Right ventricle myocardium superior (tissue), 1 donor: ENCODE measurements at places on chromosomes 16 and 17.

- DNase-seq: no peak
Measured at GRCh38 chr17:67999291-67999911, 3.1 kb upstream of the C17orf58 start.

DNA sequence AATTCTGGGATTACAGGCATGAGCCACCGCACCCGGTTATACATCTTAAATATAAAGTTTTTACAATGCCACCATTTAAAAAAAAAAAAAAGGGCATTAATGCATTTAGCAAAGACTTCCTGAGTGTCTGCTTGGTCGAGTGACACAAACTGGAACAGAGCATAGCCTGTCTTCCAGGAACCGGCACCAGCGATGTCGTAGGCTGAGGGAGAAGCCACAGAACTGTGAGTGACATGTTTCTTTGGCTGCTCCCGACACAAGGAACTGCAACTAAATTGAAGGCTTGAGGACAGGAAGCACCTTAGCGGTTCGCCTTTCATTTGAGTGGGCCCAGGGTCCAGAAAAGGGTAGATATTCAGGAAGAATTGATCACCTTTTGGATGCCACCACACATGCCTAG lies 717.8 kb downstream of the MAF start:
- DNase-seq: no peak

- DNase-seq: peak; percentile 26
Measured at GRCh38 chr16:85399583-85400284, 213.4 kb upstream of the GSE1 start.

- DNase-seq: no peak
Measured at GRCh38 chr17:78401891-78402290, 23.4 kb downstream of the PGS1 start.

DNA sequence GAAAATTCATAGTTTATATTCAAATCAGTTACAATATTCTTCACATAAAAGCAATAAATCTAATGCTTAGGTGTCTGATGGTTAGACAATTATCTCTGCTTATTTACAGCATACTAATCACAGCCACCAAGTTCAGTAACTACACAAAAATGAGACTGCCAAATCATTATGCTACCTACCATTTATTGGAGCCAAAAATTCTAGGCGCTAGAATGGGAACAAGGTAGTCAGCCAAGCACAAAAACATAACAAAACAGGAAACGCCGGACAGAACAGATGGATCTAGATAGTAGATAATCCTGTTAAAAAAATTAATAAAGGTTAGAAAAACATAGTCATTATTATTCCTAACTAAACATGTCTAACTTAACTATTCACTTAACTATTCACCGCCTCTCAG lies 3.6 kb downstream of the ARL6IP1 start:
- no peak for DNase-seq

DNA sequence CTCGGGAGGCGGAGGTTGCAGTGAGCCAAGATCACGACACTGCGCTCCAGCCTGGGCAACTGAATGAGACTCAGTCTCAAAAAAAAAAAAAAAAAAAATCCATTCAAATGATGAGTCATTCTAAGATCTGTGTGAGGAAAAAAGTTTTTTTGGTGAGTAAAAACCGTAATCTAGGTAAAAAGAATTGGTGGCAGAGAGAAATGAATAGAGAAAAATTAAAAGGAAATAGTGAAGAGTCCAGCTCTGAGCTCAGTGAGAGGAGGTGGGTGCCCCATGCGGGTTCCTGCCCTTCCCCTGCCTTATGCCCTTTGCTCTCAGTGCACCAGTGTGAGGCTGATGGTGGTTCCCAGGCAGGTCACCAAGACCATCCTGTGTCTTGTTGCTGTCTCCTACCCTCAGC lies 20.9 kb downstream of the GAN start:
- DNase-seq: no peak

DNA sequence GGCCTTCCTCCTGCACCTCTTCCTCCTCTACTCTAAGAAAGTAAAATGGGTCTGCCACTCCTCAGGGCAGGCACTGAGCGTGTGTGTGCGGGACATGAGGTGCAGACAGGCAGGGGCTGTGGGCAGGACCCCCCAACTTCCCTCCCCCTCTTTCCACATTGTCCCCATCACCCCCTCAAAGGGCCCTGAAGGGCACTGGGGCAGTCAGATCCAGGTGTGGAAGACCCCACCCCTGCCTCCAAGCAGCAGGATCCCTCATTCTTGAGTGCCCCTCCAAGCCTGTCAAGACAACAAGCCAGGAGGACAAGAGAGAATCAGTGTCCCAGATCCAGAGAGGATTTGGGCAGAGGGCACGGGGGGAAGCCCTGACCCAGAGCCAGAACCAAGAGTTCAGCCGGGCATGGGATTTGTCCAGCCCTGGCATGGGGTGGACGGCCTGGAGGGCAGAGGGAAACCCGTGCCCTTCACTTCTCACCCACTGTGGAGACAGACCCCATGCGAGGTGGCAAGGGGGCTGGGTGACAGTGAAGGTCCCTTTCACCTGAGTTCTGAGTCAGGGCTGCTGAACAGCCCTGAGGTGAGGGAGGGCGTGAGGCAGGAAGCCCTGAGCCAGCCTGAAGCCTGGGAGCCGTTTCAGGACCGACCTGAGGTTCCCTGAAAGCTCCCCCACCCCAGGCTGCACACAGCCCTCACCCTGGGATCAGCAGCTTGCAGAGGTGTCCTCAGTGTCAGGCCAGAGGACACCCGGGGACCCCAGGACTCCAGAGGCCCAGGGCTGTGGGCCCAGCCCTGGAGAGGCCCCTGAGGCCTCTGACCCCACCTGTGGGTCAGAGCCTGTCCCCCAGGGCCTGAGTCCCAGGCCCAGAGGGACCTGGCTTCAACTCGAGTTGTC lies 45.8 kb downstream of the USP22 start:
- DNase-seq: no peak

DNA sequence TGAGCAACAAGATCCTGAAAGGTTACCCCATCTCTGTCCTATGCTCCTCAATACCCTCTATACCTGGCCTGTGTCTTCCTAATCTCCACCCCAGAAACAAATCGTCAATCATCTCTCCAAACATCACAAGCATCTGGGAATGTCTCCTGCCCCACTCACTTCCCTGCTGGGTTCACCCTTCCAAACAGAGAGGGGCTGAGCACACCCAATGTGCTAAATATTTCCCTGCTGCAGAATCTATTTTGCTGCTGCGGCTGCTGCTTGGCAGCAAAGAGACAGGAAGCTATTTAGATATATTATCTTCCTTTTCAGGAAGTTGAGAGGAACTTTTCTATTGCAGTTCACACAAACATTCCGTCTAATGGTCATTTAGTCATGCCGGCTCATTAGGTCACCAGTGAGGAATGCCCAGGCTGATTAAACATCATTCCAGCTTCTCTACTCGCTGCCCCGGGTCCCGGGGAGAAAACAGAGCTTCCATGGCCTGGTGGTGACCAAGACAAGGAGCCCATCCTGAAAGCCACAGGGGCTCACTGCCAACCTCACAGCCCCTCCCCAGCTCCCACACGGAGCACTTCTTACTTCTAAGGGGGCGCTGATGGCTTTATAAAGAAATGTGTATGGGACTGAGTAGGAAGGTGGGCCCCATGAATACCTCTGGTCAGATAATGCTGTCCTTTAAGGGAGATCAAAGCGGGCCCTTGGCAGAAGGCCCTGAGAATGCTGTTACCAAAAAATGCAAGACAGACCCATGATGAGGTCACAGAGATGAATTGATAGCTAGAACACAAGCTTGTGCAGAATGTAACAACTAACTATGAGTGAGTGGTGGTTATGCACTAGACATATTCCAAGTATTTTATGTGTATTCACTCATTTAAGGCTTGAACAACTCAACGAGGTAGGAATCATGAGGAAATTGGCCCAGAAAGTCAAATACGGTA lies 218.3 kb downstream of the SOX9 start:
- no peak for DNase-seq

GRCh38 chr17:77147357-77147801 lies 6.6 kb downstream of the SEC14L1 start:
- no peak for DNase-seq

DNA sequence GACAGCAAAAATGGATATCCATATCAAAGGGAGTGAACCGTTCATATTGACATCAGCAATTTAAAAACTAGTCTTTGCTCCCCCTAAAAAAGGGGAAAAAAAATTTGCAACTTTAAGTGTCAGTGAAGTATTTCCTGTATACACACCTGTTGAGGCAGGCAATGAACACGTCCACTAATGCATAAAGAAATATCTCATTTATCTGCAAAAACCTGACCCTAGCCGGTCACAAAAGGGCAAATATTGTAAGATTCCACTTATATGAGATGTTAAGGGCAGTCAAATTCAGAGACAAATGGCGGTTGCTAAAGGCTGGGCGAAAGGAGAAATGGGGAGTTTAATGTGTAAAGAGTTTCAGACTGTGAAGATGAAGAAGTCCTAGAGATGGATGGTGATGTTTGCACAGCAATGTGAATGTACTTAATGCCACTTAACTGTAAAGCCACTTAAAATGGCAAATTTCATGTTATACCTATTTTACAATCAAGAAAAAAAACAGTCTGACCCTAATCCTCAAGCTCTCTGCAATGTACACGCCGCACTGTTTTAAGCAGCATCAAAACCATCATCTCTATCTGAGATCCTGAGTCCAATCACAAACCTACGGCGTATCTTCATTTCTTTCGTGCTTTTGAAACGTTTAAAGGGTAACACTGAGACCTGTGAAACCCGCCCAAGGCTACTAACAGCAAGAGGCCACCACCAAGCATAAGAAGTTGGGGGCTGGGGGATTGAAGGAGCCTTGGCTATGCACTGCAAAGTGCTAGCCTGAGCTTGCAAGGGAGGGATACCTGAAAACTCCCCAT lies 1.1 kb downstream of the PARN start:
- no peak for DNase-seq

DNA sequence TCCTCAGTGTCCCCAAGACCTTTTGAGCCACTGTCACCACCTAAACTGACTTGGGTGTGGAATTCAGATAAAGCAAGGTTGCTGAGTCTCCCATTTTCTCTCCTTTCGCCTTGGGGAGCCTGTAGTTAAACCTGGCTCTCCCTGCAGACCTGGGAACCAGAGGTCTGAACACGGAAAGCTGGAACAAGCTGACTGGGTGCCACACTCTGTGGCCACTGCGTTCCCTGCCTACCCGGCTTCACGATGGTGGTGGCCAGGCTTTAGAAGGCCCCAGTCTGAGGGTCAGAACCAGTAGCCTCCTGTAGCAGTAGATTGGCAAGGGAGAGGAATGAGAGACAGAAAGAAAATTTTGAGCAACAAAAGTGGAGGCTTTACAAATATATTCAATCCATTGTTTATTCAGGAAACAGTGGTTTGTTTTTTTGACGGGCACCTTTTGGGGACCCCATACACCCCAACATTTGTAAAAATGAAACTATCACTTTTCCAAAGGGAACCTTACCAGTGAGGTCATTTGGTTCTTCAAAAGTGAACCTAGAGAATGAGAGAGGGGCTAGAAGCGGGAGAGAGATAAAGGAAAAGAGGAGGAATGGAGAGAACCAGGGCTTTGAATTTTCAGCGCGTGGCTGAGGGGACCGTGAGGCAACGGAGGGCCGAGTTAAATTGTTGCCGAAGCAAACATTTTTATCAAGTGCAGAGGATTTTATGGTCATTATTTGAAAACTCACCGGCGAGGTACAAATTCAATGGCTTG lies 1.8 kb upstream of the HOXB8 start:
- no peak for DNase-seq

- DNase-seq: no peak
Measured at GRCh38 chr17:70936724-70937123, 767.4 kb downstream of the KCNJ2 start.

- no peak for DNase-seq
Measured at GRCh38 chr16:27430923-27431484, 29.0 kb downstream of the IL21R start.

DNA sequence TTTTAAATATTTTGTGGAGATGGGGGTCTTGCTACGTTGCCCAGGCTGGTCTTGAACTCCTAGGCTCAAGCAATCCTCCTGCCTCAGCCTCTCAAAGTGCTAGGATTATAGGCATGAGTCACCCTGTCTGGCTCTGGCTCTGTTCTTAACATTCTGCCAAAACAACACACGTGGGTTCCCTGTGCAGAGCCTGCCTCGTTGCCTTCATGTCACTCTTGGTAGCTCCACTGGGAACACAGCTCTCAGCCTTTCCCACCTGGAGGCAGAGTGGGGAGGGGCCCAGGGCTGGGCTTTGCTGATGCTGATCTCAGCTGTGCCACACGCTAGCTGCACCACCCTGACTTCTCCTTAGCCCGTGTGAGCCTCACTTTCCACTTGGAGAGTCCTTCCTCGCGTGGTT lies 19.3 kb downstream of the CRISPLD2 start:
- DNase-seq: no peak

- no peak for DNase-seq
Measured at GRCh38 chr17:61862105-61862574, 1.2 kb downstream of the BRIP1 start.

DNA sequence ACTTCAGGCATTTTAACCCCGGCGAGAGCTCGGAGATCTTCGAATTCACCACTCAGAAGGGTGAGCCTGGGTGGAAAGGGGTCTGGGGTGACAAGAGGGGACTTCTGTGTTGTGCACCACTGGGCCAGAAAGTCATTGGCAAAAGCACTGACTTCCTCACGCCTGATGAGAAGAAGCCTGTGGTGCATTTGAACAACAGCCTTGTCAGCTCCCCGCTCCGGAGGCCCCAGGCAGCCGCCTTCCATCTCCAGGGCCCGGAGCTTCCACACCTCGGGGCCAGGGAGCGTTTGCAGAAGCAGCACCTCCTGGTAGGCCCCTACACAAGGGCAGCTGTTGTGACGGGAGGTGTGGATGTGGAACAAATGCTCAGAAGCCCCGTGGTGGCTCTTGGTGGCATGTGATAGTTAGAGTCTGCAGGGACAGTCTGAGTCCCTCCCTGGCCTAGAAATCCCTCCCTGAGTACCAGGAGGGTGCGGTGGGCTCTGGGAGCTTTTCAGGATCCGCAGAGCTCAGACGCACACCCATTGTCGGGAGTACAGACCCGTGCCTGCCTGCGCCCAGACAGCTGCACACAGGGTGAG lies 9.7 kb downstream of the CACNG1 start:
- no peak for DNase-seq

- DNase-seq: peak; percentile 70
Measured at GRCh38 chr17:68491381-68492231, 20.6 kb upstream of the PRKAR1A start.

- peak; percentile 26 for DNase-seq
Measured at GRCh38 chr16:11414815-11415775, 69.8 kb downstream of the RMI2 start.

GRCh38 chr16:181565-182021 lies 1.3 kb downstream of the HBQ1 start:
- DNase-seq: no peak

- DNase-seq: peak; percentile 95
Measured at GRCh38 chr17:47275245-47275984, 21.8 kb downstream of the ITGB3 start.

GRCh38 chr17:4035081-4035680 lies 70.9 kb upstream of the ATP2A3 start:
- DNase-seq: no peak
